ENCODE measurements at places on chromosomes 2 and 18.
A peak's percentile ranks its signal among the peaks of the same experiment; 100 is the strongest.

- peak; percentile 8 for DNase-seq
These were observed 58.6 kb upstream of the TFPI start for GRCh38 chr2:187612857-187613256.

DNA sequence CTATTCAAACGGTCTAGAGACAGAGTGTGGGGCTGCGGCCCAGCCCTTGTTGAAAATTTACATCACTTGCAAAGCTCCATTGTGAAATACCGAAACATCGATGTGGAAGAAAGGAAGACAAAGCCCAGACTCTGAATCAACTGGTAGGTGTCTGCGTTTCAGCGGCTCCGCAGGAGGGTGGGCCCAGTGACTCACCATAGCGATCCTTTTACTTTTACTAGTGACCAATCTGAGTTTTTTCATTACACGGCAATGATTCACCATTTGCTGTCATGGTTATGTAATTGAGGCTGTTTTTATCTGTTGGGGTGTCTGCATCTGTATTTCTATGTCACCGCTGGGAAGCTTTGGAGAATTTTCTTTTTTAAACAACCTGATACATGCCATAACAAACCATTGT lies 66.6 kb upstream of the ODC1 start:
- peak; percentile 81 for DNase-seq

GRCh38 chr2:157194097-157194688 lies 63.3 kb upstream of the GALNT5 start:
- peak; percentile 37 for DNase-seq

DNA sequence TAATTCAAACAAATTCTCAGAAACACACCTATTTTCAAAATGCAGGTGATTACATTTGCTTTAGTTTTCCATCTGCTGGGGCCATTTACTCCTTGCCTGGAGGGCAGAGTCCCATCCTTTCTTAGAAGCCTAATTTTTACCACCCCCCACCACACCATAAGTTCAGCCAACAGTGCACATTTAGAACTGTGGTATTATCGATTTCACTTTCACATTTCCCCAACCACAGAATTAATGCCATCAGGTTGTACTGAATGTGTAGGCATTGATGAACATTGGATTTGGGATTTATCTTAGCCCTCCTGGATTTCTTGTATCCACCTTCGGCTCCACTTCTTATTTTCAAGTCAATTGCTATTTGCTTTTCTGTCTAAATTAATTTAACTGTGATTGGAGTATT lies 4.5 kb downstream of the SCYGR3 start:
- no peak for DNase-seq

GRCh38 chr2:44744961-44745892 lies 196.3 kb upstream of the SIX3 start:
- no peak for DNase-seq

DNA sequence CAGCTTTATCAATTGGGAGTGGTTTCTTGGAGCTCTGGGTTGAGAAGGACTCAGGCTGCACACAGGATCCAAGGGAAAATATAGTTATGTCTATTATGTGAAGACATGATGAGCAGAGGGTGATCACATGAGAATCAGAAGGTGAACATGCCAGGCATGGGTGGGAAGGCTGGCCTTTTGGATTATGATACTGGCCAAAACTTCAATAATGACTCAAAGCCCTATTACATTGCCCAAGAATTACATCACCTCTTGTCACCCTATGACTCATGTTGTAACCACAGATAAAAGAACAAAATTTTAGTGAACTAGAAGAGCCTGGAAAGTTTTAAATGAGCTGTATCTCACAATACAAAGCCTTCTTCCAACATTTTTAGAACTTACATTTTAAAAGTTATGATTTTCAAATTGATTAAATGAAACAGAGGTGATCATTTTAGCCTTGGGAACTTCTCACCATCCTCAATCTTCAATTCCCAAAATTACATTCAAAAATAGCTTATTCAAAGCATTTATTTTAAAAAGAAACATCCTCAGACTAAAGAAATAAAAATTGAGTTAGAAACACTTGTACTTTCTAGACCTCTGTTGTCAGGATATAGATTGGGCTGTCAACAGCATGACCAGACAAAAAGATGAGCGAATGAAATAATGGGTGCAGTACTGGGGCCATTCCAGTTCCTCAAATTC lies 428.3 kb downstream of the MBD2 start:
- peak; percentile 40 for DNase-seq

Data from AG09309 (cell line).